ENCODE measurements at places on chromosomes 3 and 15.

GRCh38 chr3:179278932-179279693, 28.2 kb upstream of the KCNMB3 start:
- DNase-seq = no peak

GRCh38 chr15:68389041-68389930, 42.7 kb downstream of the ITGA11 start:
- peak; percentile 12 for DNase-seq

GRCh38 chr3:40631341-40631995, 106.7 kb downstream of the ZNF621 start:
- no peak for DNase-seq

GRCh38 chr3:178750639-178751300, 214.5 kb downstream of the KCNMB2 start:
- DNase-seq = no peak

- no peak for DNase-seq
These were observed 15.5 kb downstream of the ZIC4 start for GRCh38 chr3:147390589-147391569.

DNA sequence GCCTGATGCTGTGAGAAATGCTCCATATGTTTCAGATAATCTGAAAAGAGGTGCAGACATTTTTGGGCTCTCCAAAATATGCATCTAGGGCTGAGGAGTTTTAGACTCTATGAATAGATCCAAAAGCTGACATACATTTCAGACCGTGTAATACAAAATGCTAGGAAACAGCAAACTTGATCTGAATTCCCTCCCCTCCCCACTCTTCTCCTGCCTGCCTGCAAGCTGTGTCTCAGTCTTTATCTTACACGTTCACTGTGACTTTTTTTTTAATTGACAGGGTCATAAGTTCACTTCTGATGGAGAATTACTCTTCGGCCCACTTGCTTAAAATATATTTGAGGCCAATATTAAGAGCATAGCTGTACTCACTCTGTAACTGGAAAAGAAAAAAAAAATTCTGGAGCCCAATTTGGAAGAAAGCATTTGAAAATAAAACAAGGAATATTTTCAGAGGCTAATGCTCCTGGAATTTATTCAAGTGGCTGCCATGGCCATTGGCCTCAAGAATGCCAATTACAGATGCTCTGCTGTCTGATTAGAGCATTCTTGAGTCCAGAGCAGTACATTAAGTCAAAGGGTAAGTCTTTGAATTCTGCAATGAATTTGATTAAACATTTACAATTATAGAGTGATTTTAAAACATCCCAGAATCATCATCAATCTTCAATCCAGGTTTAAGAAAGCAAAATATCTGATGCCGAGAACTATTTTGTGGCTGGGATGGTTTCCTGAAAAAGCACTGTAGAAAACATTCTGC, 146.2 kb upstream of the SEMA6D start:
- DNase-seq = no peak

- peak; percentile 76 for DNase-seq
These were observed 12.0 kb upstream of the SHC4 start for GRCh38 chr15:48975472-48976419.

- DNase-seq = no peak
These were observed 2.9 kb downstream of the LTK start for GRCh38 chr15:41510728-41511127.

- DNase-seq = no peak
These were observed 85.1 kb upstream of the CSPG5 start for GRCh38 chr3:47663630-47664240.

DNA sequence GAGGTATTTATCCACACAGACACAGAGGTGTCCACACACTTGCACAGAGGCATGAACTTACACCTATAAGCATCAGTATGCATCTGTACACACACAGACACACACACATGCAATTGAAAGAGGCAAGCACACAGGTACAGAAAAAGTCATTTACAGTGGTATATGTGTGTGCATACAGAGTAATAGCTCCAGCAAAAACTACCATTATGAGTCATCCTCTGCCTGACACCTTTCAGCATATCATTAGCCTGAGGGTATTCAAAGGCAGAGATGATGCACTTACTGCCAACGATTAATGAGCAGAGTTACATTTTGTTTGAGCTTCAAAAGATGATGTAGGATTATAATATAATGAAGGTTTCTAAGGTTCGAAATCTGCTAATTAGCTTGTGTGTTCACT, 100.3 kb upstream of the TPRG1 start:
- no peak for DNase-seq

- no peak for DNase-seq
These were observed 676.3 kb upstream of the CCDC54 start for GRCh38 chr3:106700981-106701380.

DNA sequence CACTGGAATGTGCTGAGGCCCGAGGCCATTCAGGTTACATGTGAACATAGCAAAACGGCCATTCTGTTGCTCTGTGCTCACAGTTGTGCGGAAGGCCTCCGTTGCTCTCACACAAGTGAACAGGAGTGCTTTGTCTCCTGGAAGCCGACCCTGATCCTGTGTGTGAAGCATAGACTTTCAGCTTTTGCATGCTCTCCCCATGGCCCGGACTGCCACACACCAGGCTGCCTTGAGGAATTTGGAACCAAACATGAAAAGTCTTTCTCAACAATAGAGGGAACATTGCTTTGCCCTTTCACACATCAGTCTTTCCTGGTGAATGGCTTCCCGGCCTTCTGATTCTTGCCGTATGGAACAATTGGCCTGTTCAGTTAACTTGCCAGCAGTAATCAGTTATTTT, 154.8 kb upstream of the LRIG1 start:
- peak; percentile 73 for DNase-seq

GRCh38 chr15:45868109-45868691, 233.4 kb downstream of the SQOR start:
- DNase-seq = no peak

GRCh38 chr3:185176750-185177359, 24.0 kb upstream of the C3orf70 start:
- no peak for DNase-seq

DNA sequence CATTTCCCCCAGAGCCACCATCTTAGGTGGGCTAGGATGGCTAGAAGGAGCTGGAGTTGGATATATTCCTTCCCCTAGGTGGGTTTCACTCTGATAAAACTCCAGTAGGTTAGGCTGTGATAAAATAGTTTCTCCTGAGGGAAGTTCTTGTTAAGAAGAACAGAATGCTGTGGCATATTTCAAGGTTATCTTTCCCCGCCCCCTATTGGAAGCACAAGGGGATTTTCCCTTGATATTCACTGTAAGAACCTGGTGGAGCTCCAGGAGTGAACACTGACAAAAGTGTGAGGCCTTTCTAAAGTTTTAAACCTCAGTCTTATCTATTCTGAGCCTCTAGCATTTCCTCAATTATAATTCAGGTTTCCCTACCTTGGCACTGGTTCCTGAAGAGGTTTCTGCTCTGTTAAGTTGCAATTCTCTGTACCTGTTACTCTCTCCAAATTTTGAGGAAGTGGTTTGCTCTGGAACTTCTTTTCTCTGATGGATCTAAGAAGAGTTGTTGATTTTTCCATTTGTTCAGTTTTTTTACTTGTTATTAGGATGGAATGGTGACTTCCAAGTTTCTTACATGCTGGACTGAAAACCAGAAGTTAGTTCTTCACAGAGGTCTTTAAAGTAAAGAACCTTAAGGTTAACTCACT, 113.5 kb downstream of the GMPS start:
- DNase-seq = no peak

DNA sequence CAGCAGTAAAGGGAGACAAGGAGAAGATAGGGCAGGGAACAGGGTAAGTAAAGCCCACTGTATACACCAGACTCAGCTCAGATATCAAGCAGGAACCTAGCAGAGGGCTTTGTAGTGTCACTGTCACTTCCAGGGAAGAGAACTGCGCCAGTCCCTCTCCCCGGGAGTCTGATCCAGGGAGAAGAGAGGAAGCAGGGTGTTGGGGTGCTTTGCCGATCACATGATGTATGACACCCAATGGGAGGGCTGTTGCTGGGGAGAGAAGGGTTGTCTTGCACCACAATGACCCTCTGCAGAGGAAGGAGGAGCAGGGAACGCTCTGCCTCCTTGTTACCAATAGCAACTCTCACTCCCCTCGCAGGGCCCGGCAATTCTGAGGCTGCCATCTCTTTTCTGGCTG, 147.2 kb upstream of the SLC2A2 start:
- DNase-seq = peak; percentile 51

DNA sequence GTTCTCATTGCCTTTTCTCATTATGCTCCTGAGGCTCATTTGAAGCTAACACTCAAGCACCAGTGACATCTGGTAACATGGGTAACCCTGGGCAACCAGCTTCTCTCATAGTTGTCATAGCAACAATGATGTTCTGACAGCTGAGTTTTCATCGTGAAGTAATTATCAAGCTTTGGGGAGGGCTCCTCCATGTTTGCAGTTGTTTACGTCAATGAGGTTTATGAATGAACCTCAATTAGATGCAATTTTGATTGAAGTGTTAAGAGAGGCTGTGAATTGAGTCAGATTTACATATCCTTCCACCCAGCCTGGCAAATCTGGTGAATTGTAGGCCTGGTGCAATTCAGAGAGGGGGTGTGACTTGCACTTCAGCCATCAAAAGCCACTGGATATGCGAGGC, 119.3 kb upstream of the CHD2 start:
- DNase-seq = no peak

DNA sequence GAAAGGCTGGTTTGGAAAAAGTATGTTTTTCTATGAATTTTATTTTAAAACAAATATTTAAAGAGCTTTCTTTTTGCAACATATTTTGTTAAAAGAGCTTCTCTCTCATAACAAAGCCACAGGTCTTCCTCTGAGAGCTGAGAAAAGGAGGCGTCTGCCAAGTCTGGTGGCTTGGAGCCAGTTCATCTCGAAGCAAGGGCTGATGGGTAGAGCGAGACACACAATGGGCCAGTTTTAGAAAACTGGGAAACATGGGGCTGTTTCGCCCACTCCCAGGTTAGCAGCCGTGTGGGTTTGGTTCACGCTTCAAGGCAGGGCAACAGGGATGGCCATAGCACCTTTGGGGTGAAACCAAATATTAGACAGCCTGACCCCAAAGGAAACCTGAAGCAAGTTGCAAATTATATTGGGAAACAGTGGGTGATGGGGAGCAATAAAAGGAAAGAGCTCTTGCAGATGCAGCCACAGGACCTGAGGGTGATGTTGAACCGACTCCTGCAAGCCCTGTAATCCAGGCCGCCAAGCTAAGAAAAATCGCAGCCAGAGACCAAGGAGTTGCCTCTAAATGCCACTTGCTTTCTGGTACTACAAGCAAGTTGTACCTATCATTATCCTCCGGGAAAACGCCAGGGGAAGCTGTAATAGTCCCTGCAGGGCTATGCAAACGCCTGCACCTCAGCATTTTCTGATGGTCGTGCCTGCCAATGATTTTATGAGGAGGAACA, 88.4 kb upstream of the GALNT15 start:
- DNase-seq = peak; percentile 48

GRCh38 chr15:74530771-74531143, 10.3 kb upstream of the ARID3B start:
- DNase-seq = no peak

- DNase-seq = no peak
These were observed 16.9 kb downstream of the TKT start for GRCh38 chr3:53238886-53239285.

DNA sequence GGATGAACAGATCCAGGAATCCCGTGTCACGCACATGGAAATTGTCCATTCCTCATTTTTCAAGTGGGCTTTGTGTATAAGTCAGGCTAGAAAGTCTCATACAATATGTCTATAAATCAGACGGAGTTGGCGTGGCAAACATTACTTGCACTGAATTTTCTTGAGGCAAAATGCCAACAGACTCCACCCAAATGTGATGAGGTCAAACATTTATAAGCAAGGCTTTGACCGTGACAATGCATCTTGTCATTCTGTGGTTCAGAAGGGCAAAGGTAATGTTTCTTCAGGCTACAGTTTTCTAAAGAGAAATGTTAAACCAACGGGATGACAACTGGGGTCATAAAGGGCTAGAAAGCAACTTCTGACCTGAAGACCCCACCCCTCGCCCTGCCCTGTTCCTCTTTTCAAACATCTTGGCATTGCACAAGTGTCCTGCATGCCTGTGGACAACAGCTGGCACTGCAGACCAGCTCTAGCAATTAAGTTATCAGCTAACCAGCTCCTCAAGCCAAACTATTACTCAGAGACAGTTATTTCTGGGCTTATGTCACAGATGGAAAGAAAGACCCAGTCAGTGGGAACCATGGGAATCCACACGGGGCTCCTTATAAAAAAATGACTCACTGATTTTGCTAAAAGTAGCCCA, 36.5 kb upstream of the SPTBN5 start:
- DNase-seq = no peak

GRCh38 chr15:89812011-89812846, 2.4 kb downstream of the ANPEP start:
- peak; percentile 88 for DNase-seq

- DNase-seq = no peak
These were observed 34.7 kb upstream of the TUBGCP5 start for GRCh38 chr15:23073890-23074646.

DNA sequence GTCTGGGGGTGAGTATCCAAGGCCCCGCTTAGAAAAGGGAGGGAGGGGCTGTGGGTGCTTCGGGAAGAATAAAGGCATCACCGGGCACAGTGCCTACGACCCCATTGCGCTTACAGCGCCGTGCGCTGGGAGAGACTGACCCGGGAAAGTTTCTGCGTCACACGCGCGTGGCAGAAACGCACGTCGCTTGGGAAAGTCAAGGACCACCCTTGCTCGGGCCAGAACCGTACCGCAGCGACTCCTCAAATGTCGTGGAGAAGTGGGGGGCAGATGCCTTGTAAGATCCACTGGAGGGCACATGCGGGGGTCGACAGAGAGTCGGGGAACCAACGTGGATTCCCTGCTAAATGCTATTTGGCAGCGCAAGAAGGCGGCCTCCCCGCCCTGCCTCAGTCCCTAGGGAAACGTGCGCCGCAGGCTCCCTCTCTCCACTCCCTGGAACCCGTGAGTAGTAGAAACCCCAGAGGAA, 2.4 kb downstream of the ADAMTS9 start:
- peak; percentile 51 for DNase-seq

- DNase-seq = no peak
These were observed 705 bp downstream of the DLL4 start for GRCh38 chr15:40929660-40930429.

GRCh38 chr3:155037508-155038202, 42.5 kb upstream of the MME start:
- DNase-seq = no peak

DNA sequence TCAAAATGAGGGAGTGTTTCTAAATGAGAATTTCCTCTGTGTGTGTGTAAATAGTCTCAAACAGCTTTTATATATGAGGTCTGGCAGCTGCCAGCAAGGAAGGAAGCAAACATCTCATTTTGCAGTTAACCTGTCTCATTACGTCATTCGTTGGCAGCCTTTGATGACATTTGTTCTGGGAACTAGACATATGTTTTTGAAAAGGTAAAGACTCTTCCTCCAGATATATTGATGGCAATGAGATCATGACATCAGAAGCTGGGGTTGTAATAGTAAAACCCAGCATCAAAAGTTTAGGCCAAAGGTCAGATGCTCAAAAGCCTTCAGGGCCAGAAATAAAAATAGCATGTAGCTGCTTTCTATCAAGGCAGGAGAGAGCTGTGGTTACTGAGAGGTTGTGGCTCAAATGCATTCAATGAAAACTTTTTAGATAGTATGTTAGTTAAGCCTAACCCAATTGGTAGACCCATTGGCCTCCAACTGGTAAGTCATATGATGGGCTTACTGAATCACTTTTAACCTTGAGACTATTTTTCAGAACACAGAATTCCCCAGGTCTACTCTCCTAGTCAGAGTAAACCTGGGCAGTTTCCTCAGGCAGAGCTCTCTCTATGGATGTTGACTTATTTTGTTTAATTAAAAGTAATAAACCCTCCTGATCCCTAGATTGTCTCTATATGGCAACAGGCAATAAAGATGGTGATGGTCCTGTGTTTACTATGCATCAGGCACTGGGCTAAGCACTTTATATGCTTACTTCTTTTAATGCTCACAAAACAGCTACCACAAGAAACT, 386.5 kb upstream of the CFAP20DC start:
- DNase-seq = no peak

All from left lobe of liver (tissue), 2 donors.